Central memory CD8-positive, alpha-beta T cell (primary cell): ENCODE measurements at places on chromosomes 5 and 9.

- no peak overlapping the region for H3K4me3 ChIP-seq
- H3K27ac ChIP-seq = no peak overlapping the region
- H3K4me1 ChIP-seq = peaks cover 5% of the 10 kb centered on the region
- no peaks in the 10 kb centered on the region for H3K27me3 ChIP-seq
These were observed 2.3 kb downstream of the CCNI2 start for GRCh38 chr5:132749506-132749905.

- DNase-seq = no peak
- no peak overlapping the region for H3K27ac ChIP-seq
- peaks cover 17% of the 10 kb centered on the region for H3K4me1 ChIP-seq
These were observed 7.6 kb upstream of the RIC1 start for GRCh38 chr9:5621327-5621726.

DNA sequence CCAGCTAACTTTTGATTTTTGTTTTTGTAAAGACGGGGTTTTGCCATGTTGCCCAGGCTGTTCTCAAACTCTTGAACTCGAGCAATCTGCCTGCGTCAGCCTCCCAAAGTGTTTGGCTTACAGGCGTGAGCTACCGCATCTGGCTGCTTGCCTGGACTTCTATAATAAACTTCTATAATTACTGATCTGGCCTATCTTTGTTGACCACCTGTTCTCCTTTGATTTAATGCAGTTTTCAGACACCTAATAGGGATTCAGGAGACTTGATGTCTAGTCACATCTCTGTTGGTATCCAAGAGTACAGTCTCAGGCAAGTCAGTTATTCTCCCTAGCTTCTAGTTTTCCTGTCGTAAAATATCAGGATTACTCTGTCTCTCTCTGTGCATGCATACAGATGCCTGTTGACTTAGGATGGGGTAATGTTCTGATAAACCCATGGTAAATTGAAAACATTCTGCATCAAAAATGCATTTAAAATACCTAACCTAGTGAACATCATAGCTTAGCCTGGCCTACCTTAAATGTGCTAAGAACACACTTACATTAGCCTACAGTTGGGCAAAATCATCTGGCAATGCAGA is 51.5 kb upstream of the NR3C1 start:
- H3K36me3 ChIP-seq = no peaks in the 10 kb centered on the region
- H3K4me1 ChIP-seq = no peaks in the 10 kb centered on the region
- H3K27me3 ChIP-seq = no peaks in the 10 kb centered on the region
- no peak for DNase-seq

DNA sequence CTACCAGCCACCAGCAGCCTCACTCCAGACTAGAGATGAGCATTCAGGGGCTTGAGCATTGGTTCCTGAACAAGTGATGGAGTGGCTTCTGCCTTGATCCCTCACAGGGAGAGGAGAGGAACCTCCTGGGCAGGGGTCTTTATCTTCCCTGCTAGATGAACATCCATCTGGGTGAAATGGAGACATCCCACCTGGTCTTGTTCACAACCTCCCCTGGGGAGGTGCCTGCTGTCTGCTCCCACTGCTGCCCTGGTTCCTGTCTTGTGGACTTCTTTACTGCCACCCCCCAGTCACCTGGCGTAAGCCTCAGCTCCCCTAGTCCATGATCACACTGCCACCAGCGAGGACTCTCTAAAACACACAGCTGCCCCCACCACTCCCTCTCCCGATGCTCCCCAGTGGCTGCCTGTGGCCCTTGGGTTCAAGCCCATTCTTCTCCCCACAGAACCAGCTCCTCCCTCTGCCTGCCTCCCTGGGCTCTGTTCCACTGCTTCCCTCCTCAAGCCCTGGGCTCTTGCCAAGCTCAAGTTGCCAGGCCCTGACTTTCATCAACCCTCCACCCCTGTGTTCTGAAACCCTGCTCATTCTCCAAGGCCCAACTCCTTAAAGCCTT is 51.5 kb downstream of the COL15A1 start:
- no peak for DNase-seq
- no peaks in the 10 kb centered on the region for H3K36me3 ChIP-seq
- no peak overlapping the region for H3K27ac ChIP-seq
- no peak overlapping the region for H3K4me3 ChIP-seq

GRCh38 chr9:110440172-110440571 is 102.5 kb upstream of the TXNDC8 start:
- H3K36me3 ChIP-seq = no peaks in the 10 kb centered on the region
- no peak for DNase-seq
- H3K4me3 ChIP-seq = no peak overlapping the region
- no peak overlapping the region for H3K27ac ChIP-seq

- H3K27me3 ChIP-seq = peaks cover 22% of the 10 kb centered on the region
- no peak for DNase-seq
- peaks cover 2% of the 10 kb centered on the region for H3K36me3 ChIP-seq
- H3K4me1 ChIP-seq = no peaks in the 10 kb centered on the region
- H3K4me3 ChIP-seq = no peak overlapping the region
- H3K27ac ChIP-seq = no peak overlapping the region
These were observed 212.2 kb downstream of the CHSY3 start for GRCh38 chr5:130116462-130116861.

- H3K36me3 ChIP-seq = peaks cover 2% of the 10 kb centered on the region
- H3K4me3 ChIP-seq = no peak overlapping the region
- H3K27me3 ChIP-seq = no peaks in the 10 kb centered on the region
- H3K27ac ChIP-seq = no peak overlapping the region
- H3K4me1 ChIP-seq = no peaks in the 10 kb centered on the region
These were observed 31.0 kb upstream of the HMCN2 start for GRCh38 chr9:130234340-130235260.
